Kidney capillary endothelial cell (primary cell): ENCODE measurements at places on chromosomes 2 and 18.

- no peak for DNase-seq
Measured at GRCh38 chr2:216885117-216885553, 25.3 kb upstream of the TNP1 start.

DNA sequence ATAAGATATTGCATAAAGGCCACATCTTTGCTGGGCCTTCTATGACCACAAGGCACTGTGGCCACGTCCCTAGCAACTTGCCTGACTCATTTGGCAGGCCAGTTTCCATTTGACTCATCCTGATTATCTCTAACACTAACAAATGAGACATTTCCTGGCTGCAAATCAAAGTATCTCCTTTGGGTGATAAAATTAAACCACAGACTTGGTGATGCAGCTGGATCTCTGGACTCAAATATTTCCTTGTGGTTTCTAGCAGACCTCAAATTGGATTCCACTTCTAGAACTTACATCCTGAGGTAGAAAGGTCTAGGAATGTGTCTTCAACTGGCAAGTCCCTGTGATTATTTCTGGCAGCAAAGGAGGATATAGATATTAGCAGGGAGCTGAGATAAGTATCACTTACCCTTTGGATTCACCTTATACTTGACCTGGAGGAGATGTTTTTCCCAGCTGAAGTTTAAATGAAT lies 167.9 kb upstream of the NXPH2 start:
- peak; percentile 18 for DNase-seq

- no peak for DNase-seq
Measured at GRCh38 chr18:49968644-49969309, 155.4 kb upstream of the ACAA2 start.

- no peak for DNase-seq
Measured at GRCh38 chr18:58454406-58455061, 174.4 kb downstream of the ALPK2 start.

- no peak for DNase-seq
Measured at GRCh38 chr18:3067722-3068121, 54.8 kb upstream of the LPIN2 start.

DNA sequence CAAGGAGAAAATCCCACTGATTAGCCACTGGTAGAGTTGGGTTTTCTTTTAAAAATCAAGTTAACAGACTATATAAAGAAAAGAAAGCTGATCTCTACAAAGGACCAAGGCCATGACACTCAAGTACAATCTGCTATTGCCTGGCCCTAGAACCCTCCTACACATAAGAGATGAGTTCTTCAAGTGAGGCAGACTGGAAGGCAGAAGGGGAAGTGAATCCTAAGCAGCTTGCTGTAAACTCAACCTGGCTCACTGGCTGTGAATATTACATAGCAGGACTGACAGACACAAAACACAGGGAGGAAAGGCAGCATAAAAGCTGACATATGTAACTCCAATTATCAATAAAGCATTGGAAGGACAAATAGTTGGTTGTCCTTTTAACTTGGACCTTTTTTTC lies 65.4 kb downstream of the TRIP12 start:
- DNase-seq = no peak

DNA sequence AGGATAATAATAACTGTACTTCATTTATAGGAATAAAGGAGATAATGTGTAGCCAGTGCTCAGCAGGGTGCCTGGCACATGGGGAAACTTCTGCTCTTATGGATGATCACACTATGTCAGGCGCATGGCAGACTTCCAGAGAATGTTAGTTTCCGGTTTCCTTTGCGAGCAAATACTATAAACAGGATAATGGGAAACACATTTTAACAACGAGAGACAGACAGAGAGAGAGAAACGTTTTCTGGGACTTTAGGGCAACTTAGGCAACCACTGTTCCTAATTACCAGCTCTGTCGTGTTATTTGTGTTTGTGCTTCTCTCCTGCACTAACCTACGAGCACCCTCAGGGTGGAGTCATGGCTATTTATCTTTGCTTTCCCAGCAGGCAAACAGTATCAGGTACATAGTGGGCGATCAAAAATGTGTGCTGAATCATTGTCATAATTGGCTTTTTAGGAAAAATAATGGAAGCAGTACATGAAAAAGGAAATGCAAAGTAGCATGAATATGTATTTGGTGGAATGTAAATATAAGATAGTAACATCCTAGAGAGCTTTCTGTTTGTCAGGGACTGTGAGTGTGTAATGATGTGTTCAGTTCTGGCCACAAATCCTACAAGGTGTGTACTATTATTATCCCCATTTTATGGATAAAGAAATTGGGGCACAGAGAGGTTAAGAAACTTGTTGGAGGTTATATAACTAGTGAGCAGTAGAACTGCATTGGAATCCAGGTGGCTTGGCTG lies 36.8 kb upstream of the IGFBP2 start:
- DNase-seq = peak; percentile 11

GRCh38 chr2:165017966-165018596 lies 62.8 kb upstream of the SLC38A11 start:
- no peak for DNase-seq

GRCh38 chr2:39301352-39301751 lies 57.6 kb upstream of the CDKL4 start:
- DNase-seq = no peak

- no peak for DNase-seq
Measured at GRCh38 chr2:113692698-113693428, 63.6 kb downstream of the SLC35F5 start.

GRCh38 chr2:3463944-3464343 lies 55.4 kb downstream of the ADI1 start:
- no peak for DNase-seq

DNA sequence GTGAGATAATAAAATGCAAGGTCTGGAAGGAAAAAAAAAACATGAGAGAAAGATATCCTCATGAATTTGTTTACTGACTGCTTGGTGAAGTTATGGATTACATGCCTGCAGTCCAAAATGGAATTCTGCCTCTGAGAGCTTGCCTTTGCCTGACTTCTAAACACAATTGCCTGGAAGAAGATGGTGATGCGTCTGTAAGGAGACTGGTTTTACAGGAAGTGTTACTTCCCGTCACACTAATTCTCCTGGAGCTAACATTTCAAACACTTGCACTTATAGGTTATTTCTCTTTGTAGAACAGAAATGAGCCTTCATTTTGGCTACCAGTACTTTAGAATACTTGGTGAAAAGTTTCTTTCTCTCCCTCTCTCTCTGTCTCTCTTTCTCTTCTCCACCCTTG lies 884.3 kb downstream of the TSN start:
- peak; percentile 63 for DNase-seq

- DNase-seq = no peak
Measured at GRCh38 chr2:171419333-171419732, 14.5 kb downstream of the METTL8 start.

- no peak for DNase-seq
Measured at GRCh38 chr2:37792366-37792765, 120.9 kb upstream of the CDC42EP3 start.

DNA sequence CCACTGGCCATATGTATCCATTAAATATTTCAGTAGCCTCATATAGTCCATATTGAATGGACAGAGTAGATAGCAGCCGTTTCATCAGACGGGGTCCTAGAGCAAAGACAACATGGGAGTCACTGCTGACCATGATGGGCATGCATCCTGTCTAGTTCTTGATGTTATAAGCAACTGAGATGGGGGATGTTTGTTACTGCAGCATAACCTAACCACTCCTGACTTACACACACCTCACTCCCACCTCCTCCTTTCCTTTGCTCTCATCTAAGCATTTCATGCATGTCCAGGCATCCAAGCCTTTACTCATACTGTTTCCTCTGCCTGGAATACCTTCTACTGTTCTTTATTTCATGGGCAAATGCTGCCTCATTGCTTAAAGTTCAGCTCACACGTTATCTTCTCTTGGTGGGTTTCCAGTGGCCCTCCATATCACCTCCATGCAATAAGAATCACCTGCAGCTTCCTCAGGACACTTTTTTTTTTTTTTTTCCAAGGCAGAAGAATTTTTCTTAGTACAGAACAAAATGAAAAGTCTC lies 87.8 kb downstream of the DDX1 start:
- DNase-seq = no peak

DNA sequence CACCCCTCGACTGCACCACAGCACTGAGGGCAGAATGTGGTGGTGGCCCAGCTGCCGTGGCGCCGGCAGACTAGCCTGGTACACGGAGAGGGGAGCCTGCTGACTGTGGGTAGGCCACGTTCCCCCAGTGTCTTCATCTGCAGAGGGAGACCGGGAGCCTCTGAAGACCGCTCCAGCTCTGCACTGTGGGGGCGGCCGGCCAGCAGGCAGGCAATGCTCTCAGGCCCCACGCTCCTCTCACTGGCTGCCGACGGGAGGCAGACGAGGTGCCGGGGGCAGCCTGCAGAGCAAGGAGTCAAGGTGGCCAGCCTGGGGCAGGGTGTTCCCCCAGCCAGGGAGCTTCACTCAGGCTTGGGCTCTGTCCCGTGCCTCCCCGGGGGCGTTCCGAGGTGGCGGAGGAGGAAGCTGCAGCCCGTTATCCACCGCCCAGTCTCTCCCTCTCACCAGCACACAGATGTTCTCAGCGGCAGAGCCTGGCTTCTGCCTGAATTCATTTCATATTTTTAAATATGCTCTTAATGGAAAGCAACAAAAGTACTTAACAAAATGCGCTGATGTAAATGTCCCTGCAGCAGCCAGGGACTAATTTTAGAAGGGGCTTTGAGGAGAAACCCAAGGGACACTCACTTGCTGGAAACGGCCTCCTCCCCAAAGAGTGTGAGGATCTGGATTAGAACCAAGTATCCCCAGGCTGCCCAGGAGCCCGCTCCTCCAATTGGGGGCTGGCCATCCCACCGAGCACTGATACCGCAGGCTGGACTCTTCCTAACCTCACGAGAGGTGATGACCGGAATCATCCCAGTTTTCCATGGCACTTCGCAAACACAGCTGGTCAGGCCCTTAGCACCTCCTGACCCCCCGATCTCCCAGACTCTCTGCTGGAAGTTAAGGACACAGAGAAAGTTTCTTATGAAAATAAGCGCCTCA lies 87.8 kb downstream of the HDAC4 start:
- DNase-seq = no peak

- DNase-seq = no peak
Measured at GRCh38 chr2:221125691-221126090, 446.4 kb downstream of the EPHA4 start.

- no peak for DNase-seq
Measured at GRCh38 chr18:8627540-8627939, 18.3 kb downstream of the RAB12 start.

DNA sequence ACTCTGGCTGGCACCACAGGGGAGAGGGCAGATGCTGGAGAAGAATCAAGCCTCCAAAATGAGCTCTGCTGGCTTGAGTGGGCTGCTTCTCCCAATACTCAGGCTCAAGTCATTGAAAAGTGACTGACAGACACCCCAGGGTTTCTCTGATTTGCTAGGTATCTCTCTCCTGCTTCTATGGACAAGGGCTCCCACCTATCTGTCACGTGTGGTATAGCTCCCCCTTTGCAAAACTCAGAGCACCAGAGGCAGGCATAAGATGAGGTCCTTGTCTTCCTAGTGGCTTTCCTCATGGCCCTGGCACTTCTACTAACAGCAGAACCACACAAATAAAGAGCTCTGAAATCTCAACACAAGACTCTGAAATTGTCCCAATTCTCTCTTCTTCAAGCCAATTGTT lies 105.2 kb downstream of the GALNT14 start:
- no peak for DNase-seq

- DNase-seq = no peak
Measured at GRCh38 chr2:137118140-137118539, 352.8 kb downstream of the THSD7B start.

DNA sequence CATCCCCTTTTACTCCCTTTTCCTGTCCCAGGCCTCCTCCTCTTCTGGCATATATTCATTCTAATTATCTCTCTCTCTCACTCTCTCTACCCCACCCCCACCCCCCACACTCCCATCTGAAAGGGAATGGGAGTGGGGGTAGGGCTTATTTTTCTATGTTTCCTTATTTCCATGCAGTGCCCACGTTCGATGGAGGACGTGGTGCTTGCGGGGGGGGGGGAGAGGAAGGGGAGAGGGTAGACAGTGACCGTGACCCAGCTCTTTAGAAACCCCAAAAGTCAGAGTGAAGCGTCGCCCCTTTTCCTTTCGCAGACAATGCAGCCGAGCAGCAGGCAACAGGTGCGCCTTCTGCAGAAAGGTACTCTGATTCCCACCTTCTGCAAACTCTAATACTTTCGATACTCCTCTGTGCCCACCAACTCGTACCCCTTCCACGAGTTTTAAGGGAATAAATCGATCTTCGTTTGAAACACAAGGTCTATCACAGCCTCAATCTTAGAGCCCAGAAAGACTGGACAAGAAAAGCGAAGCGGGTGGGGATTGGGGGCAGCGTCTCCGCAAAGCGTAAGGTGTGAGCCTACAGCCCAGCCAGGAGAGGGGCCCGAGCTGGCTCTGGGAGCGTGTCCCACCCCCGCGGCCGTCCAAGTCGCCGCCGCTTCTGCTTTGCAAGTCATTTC lies 891 bp upstream of the NR4A2 start:
- no peak for DNase-seq

DNA sequence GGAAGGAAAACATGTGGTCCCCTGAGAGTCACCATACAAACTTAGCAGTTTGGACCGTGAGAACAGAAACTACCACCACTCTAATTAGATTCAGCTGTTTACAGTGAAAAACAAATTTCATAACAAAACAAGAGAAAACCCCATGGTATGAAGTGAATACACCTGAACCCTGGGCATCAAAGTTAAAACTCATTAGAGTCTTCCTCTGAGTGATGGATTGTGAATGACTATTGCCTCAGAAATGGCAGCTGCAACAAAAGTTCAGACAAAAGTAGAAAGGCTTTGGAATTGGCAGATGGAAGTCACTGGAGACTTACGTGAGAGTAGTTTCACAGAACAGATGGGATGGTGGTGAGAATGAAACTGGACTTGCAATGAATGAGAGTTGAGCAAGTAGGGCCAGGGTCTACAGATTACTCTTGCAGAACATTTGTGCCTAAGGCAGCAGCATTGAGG lies 98.0 kb downstream of the AAK1 start:
- DNase-seq = no peak

- no peak for DNase-seq
Measured at GRCh38 chr18:54453996-54454395, 96.3 kb downstream of the C18orf54 start.

- no peak for DNase-seq
Measured at GRCh38 chr2:65421432-65421748, 11.0 kb downstream of the SPRED2 start.

- no peak for DNase-seq
Measured at GRCh38 chr2:9768388-9768787, 74.9 kb upstream of the TAF1B start.

- no peak for DNase-seq
Measured at GRCh38 chr2:118921646-118922045, 20.3 kb upstream of the MARCO start.

DNA sequence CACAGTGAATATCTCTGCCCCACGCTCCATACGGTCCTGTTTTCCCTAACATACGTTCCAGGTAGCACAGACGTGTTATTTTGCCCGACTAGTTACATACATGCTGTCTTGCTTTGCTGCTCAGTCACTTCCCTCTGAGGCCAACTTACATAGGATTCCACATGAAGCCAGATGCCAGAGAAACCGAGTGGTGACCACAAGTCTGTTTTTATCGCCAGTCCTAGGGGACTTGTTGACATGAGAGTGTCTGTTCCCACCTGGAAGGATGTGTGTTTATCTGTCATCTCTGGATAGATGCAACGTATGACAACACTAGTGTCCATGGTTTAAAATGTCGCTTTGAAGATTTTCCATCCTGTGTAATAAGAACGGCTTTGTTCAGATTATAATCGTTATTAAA lies 32.6 kb downstream of the PMAIP1 start:
- DNase-seq = no peak
